ENCODE measurements at places on chromosomes 4 and X.

DNA sequence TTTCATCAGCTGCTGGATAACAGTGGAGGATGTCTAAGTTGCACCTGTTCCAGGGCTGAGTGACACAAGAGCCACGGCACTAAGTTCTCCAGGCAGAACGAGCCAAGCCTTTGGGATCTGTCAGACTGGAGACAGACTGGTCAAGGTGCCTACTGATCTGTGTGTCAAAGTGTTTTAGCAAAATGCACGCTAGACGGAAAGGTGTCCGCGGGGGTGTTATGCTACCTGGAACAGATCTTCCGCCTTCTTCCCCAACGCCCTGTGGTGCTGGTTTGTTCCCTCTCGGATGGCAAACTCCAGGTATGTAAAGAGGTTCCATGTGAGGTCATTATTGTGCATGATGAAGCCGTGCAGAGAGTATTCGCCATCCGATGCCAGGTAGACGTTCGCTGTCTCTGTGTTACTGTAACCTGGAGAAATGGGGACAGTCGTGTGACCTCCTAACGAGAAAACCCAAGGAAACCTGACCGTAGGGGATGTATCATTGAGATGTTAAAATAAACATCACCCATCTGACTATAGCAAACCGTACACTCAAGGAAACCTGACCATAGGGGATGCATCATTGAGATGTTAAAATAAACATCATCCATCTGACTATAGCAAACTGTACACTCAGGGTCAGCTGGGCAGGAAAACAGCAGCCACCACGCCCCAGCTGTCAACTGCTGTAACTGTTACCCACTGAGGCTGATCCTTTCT lies 29.7 kb upstream of the SLC25A6 start:
- DNase-seq = no peak

GRCh38 chrX:27797575-27797974 lies 10.2 kb upstream of the MAGEB10 start:
- no peak for DNase-seq

GRCh38 chrX:91435395-91435794 lies 756 bp downstream of the PABPC5 start:
- no peak for DNase-seq

- no peak for DNase-seq
These were observed 11.0 kb upstream of the FGF5 start for GRCh38 chr4:80255329-80256095.

- peak; percentile 60 for DNase-seq
These were observed 3.2 kb downstream of the RPS6KA3 start for GRCh38 chrX:20263474-20263873.

DNA sequence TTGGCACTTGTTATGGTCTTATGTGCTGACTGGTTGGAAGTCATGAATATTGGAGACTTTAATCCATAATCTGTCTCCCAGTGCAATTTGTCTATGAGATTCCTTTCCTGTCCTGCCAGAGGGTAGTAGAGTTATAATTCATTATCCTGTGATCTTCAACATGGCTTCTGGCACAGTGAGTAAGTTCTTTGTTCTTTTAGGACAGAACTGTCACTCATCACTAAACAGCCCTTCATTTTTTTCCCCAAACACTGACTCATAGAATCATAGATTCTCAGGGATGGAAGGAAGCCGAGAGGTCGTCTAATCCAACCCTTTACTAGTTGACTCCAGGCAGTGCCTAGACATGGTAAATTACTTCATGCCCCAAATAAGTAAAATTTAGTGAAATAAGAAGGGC lies 78.4 kb downstream of the LUZP4 start:
- no peak for DNase-seq

DNA sequence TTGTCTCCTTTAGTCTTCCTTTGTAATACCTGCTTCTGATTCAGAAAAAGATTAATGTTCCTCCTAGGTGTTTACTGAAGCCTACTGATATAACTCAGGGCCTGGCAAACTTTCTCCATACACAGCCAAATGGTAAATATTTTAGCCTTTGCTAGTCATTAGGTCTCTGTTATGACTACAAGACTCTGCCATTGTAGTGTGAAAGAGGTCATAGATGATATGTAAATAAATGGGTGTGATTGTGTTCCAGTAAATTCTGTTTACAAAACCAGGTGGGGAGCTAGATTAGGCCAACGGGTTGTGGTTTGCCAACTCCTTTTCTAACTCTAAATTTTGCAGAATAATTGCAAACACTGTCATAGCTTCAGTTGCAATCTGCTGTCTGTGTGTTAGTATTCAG lies 568.1 kb upstream of the GNPDA2 start:
- DNase-seq = no peak

- no peak for DNase-seq
These were observed 549.4 kb upstream of the GALNT7 start for GRCh38 chr4:172619218-172619617.

DNA sequence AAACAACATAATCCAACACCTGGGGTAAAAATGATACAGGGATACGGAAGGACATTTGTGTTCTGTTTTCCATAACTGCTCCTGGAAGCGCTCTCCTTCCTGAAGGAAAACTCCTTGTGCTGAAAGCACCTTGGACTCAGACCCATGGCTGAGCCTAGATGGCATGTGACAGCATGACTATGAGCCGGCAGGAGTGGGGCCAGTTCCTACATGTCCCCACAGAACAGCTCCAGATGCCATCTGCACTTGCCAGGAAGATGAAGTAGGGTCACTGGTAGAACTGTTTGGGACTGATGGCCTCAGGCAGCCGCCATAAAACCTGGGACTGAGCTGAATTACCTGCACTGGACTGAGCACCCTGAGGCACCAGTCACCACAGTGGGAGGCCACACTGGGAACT lies 56.0 kb upstream of the BCLAF3 start:
- DNase-seq = no peak

DNA sequence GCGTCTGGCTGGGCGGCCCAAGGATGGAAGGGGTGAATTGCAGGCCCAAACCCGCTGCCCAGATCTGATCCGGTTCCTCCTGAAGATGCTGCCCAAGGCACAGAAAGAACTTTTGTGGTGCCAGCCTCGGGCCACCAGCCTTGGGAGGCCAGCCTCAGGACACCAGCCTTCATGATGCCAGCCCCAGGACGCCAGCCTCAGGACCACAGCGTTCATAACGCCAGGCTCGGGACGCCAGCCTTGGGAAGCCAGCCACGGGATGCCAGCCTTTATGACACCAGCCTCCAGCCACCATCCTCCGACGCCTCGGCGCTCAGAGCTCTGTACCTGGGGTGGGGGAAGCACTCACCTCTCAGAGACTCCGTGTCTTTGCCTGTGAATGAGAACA lies 107.8 kb downstream of the ADRA2C start:
- DNase-seq = no peak

DNA sequence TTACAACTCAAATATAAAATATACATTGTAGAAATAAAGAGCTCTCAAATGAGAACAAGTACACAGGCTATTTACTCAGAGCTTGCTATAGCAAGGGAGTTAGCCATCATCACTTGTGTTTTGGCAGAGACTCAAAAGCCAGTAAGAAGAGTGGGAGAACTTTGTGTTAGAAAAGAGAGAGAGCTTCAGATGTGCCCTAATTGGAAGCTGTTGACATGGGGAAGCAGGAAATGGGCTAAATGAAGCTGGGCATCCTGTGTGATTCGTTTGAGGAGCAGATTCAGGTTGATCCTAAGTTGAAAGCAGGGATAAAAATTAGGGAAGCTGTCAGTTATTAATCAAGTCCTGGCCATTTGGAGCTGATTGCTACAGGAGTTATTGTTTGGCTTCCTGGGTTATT lies 207.4 kb upstream of the MAOA start:
- peak; percentile 46 for DNase-seq

DNA sequence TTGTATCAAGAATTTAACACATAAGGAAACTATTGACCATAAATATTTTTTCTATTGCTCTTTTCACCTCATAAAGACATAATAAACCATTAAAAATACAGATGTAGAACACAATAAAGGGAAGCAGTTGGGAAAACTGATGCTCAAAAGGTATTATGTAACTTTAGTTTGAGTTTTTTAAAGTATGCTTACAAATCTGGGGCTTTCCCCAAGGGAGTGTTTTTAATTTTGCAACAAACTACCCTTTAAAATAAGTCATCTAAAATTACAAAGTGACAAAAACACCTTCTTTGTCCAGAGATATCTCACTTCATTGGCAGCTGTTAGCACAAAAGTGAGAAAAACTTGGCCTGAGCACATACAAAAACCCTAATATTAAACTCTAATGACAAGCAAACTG lies 55.0 kb downstream of the PRDM5 start:
- no peak for DNase-seq
